ENCODE measurements at places on chromosomes 5 and 9.

DNA sequence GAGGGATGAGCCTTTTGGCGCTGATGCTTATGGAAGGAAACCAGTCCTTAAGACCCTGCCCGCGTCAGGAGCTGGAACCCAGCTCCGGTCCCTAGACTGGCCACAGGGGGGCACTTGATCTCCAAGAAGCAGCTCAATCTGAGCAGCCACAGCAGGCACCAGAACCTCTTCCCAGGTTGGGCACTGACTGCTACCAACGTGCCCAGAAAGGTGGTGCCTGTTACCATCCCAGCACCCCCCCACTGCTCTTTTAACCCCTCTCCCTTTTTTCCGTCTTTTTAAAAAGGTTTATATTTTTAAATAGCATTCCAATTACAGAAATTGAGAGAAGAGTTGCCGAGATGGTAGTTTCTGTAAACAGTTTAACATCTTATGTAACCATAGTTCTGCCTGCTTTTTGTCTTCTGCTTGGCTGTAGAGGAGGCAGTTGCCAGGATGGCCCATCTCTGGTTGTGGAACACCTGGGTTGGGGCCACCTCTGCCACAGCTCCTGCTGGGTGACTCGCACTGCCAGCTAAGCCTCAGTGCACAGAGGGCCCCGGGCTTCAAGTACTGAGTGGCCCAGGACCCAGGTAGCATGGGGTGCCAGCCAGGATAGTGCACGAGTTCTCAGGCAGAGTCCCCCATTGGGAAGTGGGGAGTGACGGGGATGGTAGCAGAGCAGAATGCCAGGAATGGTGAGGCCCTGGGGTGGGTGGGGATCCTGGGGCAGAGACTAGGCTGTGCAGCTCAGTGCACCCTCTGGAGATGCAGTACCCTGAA, 62.8 kb downstream of the PFDN1 start:
- peak; percentile 20 for DNase-seq

DNA sequence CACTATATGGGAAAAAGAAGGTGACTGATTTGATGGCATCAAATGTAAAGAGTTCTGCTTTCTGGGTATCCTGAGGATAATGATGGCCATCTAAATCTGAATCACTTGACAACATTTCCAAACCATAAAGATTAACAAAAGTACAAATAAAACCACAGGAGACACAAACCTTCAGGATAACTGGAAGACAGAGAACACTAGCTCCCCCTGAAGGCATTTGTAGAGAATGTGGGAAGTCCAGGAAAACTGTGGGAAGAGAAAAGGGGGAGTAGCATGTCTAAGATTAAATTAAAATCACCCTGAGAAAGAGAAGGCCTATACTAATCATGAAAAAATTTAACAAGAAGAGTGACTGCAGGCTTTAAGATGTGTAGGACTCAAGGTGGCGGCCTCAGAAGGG, 116.2 kb downstream of the PRELID2 start:
- peak; percentile 27 for DNase-seq

- DNase-seq, result no peak
Observed at GRCh38 chr9:3775968-3776367, 250.2 kb upstream of the RFX3 start.

GRCh38 chr5:44292736-44293135, 96.5 kb downstream of the FGF10 start:
- no peak for DNase-seq

- no peak for DNase-seq
Observed at GRCh38 chr5:153777681-153778581, 260.8 kb downstream of the FAM114A2 start.

All from amniotic stem cell (primary cell).